Activated CD4-positive, alpha-beta T cell treated with anti-CD3 and anti-CD28 coated beads, Interleukin-2, amount 50 U/mL, for 1 hour (primary cell): ENCODE measurements at places on chromosomes 3 and 15.

DNA sequence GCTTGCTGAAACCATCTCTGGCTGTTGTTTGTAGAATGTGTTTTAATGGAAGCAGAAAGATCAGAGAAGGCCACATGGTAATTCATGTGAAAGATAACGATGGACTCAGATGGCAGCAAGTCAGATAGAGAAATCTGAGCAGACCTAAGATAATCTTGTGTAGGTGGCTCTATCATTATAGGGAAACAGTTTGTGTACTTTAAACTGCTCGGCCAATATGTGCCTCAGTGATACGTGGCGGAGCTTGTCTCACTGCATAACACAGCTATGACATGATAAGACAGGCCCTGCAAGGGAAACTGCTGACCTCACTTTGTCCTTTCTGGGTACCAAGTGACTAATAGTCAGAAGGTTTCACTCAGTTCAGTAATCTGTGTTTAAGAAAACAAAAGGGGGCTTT, 51.0 kb downstream of the MME start:
- no peak for DNase-seq

DNA sequence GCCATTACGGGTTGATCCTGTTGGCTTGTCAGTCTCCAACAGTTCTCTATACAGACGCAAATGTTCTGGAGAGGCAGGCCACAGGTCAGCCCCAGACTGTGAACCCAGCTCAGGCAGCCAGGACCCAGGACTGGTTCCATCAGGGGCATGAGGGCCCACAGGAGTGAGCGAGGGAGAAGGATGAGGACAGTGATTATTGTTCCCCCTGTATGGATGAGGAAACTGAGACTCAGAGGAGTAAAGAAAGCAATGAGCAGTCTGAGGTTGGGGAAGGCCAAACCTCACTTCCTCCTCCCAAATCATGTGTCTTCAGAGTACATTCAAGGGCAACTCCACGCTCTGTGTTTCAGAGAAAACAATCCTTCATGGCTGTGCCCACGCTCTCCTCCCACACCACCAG, 121.9 kb downstream of the RPLP1 start:
- no peak for DNase-seq

DNA sequence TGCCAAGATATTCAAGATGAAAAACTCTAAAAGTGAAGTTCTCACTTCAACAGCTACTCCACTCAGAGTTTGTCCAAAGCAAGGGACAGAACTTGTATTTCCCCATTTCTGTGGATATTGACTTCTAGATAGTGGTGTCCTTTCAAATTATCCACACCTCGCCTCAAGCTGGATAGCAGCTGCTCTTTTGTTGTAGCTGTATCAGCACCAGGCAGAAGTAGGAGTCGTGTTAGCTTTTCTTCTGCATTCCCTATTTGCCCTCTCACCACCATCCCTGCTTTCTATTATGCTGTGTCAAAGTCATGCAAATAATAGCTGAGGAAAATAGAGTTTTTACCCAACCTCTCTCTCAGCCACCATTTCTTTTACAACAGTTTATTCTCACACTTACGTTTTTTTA, 303.8 kb downstream of the EPHA3 start:
- no peak for DNase-seq

- no peak for DNase-seq
These were observed 75.7 kb upstream of the EPHB3 start for GRCh38 chr3:184485906-184486305.

GRCh38 chr15:51699373-51699772, 18.1 kb downstream of the SCG3 start:
- no peak for DNase-seq

- DNase-seq, result no peak
These were observed 103.1 kb downstream of the TLE3 start for GRCh38 chr15:69994429-69995205.

DNA sequence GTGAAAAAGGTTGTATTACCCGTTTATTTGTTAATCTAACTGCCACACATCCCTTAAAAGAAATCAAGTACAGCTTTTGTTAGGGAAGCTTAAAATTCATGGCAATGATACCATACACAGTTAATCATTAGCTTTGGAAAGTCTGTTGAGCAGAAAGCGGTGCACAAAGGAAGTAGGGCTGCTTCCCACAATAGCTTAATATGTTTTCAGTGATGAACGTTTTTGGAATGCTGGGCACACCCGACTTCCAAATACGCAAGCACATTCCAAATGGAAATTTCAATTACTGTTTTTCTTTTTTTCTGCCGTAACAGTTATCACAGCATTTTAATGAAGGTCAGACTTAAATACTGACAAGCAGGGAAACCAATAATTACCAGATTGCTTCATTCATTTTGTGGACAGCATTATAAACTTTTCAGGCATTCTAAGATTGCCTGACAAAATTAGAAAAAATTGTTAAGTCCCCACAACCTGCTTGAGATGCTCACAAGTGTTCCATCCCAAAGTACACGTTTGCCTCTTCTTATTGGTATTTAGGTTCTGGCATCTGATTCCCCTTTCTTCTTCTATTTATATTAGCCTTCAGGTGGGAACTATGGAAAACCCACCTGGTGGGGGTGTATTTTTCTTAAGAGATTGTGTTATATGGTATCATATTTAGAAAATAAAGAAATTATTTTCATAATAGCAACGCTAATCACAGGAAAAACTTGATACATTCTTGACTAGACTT, 1.1 kb upstream of the ECT2 start:
- no peak for DNase-seq

- DNase-seq, result no peak
These were observed 240.7 kb upstream of the ST8SIA2 start for GRCh38 chr15:92152983-92153382.

DNA sequence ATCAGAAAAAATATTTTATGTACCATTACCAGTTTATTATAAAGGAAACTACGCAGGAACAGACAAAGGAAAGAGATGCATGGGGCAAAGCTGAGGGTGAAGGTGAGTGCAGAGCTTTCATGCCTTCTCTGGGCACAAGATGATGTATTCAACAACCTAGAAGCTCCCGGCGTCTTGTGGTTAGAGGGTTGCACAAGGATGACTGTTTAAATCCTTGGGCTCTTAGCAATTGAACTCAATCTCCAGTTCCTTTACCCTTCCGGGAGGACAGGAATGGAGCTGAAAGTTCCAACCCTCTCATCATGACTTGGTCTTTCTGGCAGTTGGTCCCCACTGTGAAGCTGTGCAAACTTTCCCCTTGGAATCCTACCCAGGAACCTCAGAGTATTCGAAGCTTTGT, 542.0 kb downstream of the EPHA3 start:
- DNase-seq, result no peak

- no peak for DNase-seq
These were observed 133.4 kb upstream of the MITF start for GRCh38 chr3:69605867-69606266.

- DNase-seq, result no peak
These were observed 28.2 kb upstream of the GOLGA6C start for GRCh38 chr15:75230016-75230343.

DNA sequence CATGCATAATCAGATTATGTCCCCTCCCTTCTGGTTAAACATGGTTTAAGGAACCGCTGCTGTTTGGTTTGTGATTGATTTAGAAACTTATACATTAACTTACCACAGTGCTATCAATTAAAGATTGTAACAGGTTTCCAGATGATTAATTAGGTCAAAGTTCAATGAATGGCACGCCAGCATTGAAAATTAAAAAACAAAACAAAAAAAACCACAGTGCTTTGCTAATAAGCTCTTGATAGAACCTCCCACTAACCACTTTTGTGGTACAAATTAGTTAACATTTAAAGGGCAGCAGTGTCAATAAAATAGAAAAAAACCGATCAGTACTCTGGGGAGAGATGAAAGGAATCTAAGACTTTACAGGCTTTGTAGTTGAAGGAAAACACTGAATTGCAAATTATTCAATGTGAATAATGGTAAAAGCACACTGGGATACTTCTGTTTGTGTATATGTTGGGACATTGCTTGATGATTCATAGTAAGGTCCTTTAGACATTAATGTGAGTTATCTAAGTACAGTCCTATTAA, 7.6 kb upstream of the C3orf38 start:
- DNase-seq, result no peak

GRCh38 chr3:134998855-134999254, 203.8 kb downstream of the EPHB1 start:
- DNase-seq, result no peak

DNA sequence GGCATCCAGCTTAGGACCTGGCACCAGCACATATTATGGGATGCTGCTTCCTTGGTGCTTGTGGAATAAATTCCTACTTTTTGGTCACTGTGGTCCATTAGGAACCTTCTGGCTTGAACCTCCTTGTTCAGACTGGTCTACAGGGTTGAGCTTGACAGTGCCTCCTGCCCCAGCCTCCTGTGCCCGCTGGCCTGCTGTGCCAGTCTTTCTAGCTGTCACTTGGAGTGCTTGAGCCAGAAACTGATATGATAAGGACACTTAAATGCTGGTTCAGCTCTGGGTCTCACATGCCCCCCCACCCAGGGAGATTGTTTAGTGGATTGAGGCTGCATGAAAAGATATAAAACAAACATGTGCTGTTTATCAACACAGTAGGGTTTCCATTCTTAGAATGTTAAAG, 147.8 kb downstream of the SLCO3A1 start:
- no peak for DNase-seq

DNA sequence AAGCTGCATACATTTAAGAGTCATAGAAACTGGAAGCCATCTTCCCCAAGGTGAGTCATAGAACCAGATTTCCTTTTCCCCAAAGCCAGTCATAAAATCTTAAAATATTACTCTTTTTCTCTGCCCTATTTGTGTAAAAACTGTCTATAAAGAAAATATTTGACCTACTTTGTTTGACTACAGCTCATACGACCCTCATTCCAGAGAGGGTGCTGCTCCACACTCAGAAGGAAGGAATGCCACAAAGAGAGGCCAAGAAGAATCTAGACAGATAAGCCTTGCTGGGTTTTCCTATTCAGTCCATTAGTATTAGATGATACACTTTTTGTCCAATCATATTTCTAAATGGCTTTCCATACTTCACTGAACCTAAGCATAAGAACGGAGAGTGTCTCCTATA, 671.6 kb upstream of the SGO1 start:
- no peak for DNase-seq

GRCh38 chr3:49877716-49878115, 8.0 kb upstream of the CAMKV start:
- no peak for DNase-seq
